H4 (cell line): ENCODE measurements at places on chromosomes 7 and 10. TPM values are rescaled to one million over a fixed set of nuclear protein-coding genes. Genes with fewer than 3 reads are reported as not detected.

DNA sequence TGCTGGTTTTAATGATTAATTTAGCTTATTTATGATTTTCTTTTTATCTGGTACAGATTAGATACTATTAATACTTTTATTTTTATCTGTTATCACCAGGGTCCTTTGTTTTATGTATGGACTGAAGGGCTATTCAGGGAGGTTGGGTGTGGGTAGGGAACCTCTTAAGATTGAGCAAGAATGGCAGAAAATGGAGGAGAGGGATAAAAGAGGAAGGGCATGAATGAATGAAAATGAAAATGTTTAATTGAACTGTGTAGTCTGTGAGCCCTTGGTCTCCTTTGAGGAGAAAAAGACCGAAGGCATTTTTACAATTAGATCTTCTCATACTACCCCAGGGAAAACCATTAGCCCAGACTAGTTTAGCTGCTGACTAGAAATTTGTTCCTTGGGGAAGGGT lies 93.1 kb downstream of the CDK14 start:
- DNase-seq: no peak

DNA sequence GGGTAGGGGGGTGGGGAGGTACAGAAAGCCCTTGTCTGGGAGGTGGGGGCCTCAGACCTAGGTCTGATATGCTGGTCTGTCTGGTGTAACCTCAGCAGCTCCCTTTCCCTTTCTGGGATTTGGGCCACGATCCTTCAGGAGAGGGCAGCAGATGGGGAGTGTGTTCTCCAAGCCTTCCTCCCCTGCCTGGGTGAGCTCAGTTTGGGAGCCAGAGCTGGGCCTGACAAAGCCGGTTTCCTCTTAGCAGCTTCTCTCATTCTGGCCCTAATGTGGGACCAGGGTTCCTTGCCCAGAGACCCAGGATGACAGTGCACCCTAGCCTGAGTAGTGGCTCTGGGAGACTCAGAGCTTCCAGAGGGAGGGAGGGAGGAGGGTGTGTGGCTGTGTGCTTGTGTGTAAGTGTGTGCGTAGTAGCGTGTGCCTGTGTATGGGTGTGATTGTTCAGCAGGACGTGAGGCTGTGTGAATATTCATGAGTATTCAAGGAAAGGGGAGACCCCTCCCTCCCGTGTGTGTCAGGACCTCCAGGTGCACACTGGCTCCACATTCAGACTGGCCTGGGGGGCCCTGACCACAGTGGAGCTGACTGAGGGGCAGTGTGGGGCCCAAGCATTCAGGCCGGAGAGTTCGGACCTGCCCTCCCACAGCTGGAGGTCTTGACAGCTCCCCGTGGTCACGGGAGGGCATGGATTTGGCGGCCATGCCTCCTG lies 96.5 kb downstream of the ZMIZ1 start:
- no peak for DNase-seq

DNA sequence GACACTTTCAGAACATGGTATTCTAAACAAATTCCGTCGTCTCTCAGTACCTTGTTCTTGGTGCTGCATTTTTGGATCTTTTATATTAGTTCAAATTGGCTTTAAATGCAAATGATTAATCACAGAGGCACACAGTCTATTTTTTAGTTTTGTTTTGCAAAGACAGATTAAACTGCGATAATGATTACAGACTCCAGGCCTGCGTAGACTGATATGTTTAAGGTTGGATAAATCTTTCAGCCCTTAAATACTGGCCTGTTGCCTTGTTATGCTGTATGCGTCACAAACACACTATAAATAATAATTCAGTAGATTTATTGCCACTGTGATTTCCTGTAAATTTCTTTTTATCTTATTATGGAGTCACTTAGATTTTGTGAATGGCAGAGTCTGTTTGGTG lies 19.3 kb downstream of the CACNB2 start:
- DNase-seq: no peak

The STMP1 gene
- total RNA-seq: 20.9 and 22.7 TPM in 2 replicates

GRCh38 chr7:158602905-158603772 lies 15.5 kb upstream of the PTPRN2 start:
- no peak for DNase-seq
